ENCODE measurements at places on chromosomes 12 and 14.

- no peak for DNase-seq
These were observed 34.4 kb upstream of the EGLN3 start for GRCh38 chr14:33985242-33985641.

- DNase-seq: no peak
These were observed 320.5 kb downstream of the CACNA1C start for GRCh38 chr12:2373307-2373706.

DNA sequence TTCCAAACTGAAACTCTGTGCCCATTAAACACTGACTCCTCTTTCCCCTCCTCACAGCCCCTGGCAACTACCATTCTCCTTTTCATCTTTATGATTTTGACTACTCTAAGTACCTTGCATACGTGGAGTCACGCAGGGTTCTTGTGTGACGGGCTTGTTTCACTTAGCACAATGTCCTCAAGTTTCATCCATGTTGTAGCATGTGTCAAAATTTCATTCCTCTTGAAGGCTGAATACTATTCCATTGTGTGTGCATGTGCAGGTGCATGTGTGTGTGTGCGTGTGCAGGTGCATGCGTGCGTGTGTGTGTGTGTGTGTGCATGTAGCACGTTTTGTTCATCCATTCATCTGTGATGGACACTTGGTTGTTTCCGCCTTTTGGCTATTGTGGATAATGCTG, 106.1 kb downstream of the ZFP36L1 start:
- no peak for DNase-seq

GRCh38 chr12:18479256-18479655, 217.9 kb downstream of the PIK3C2G start:
- no peak for DNase-seq

- DNase-seq: no peak
These were observed 24.5 kb upstream of the COL2A1 start for GRCh38 chr12:48028541-48029431.

DNA sequence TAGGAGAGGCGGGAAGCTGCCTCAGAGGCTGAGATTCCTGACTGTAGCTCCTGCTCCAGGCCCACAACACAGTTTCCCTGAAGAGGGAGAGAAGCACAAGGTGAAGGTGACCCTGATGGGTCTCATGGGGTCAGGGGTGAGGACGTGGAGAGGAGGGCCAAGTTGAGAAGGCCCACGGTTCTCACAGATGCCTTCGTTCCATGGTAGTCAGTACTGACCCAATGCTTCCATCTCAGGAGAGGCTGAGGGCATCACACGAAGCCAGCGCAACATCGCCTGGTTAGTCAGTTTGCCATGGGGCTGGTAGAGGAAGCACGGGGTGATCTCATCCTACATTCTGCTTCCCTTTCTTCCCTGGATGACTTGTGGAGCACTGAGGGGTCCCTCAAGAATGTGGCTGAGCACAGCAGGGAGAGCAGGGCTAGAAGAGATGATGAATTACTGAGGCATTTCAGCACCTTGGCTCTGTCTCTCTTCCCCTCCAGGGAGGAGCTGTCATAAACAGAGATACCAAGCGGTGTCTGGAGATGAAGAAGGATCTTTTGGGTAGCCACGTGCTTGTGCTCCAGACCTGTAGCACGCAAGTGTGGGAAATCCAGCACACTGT, 51.9 kb downstream of the GALNT8 start:
- DNase-seq: no peak

GRCh38 chr14:64442300-64442988, 22.9 kb upstream of the AKAP5 start:
- no peak for DNase-seq

- no peak for DNase-seq
These were observed 20.3 kb downstream of the KDM2B start for GRCh38 chr12:121560392-121561008.

DNA sequence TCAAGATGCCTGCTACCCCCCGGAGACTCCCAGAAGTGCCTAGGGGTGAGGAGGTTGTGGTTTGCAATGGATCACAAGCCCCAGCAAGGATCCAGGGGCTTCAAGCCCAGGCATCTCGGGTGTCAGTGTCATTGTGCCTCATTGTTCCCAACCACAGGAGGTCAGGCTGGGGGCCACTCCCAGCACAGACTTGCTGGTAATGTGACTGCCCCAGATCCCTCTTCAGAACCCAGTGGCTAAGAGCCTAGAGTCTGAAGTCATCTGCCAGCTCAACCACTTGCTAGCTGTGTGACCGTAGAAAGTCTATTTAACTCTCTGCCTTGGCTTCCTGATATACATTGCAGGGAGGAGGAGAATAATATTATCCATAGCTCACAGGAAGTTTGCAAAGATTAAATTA, 7.7 kb upstream of the ASB2 start:
- no peak for DNase-seq

GRCh38 chr12:108670066-108670631, 36.5 kb upstream of the SELPLG start:
- no peak for DNase-seq

DNA sequence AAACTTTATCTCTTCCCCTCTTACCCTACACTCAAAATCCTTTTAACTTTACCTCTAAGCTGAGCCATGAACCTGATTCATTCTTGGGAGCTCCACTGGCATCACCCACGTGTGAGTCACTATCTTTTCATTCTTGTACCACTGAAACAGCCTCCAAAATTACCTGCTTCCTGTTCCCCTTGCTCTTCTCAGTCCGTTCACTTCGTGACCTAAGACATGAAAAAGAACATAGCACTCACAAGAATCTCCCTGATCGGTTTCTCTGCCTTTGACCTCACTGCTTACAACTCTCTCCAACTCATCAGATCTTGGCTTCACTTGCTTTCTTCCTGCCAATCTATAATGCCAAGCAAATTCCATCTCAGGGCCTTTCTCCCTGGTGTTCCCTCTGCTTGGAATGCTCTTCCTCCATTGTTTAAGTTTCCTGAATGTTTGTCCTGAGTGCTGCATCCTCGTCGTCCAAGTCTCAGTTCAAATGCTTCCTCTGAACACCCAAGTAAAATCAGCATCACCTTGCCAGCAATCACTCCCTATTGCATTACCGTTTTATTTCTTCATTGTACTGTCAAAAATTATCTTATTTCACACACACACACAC, 9.2 kb downstream of the GLIPR1 start:
- no peak for DNase-seq

GRCh38 chr12:24608637-24609285, 340.1 kb downstream of the BCAT1 start:
- DNase-seq: no peak

GRCh38 chr12:92503029-92503931, 199.5 kb upstream of the PLEKHG7 start:
- no peak for DNase-seq

- peak; percentile 55 for DNase-seq
These were observed at the start of gene RIMBP2 for GRCh38 chr12:130715998-130716968. Gene RIMBP2 (minus strand): TSS chr12:130716299. CDS start chr12:130479013, 237,286 bp downstream.

DNA sequence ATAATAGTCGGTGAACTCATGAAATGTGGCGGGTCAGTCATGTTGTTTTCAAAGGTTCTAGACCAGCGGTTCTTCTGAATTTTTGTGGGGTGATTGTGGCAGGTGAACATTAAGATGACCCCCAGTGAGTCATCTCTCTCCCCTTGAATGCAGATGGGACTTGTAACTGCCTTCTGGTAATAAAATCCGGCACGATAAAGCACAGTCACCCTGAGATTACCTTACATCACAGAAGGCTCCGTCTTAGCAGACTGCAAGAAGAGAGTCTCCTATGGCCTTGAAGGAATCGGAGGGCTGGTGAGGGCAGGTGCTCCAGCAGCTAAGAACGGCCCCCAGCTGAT, 189.6 kb downstream of the FOXN3 start:
- no peak for DNase-seq

- no peak for DNase-seq
These were observed 869 bp upstream of the NOVA1 start for GRCh38 chr14:26598672-26599131.

GRCh38 chr12:125907351-125907750, 842.1 kb downstream of the AACS start:
- DNase-seq: no peak

DNA sequence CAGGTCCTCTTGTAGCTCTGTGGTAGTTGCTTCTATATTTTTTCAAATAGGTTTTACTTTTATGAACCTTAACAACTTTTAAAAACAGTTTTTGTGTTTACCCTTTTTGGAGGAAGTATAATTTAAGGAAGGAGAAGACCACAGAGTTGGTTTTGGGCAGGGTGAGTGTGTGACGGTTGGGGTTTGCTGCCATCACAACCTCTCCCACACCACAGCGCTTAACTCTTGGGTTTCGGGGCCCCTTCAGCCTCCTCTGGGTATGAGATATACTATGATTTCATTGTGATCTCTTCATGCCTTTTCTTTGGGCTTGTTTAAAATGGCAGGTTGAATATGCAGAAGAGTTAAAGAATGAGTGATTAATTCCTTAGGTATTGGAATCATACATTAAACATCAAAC, 228.7 kb upstream of the CRY1 start:
- no peak for DNase-seq

GRCh38 chr14:47194055-47194454, 481.4 kb downstream of the MDGA2 start:
- no peak for DNase-seq

- DNase-seq: no peak
These were observed 98.7 kb downstream of the PRMT8 start for GRCh38 chr12:3589745-3590144.

- no peak for DNase-seq
These were observed 77.4 kb downstream of the TMTC1 start for GRCh38 chr12:29706311-29706710.

DNA sequence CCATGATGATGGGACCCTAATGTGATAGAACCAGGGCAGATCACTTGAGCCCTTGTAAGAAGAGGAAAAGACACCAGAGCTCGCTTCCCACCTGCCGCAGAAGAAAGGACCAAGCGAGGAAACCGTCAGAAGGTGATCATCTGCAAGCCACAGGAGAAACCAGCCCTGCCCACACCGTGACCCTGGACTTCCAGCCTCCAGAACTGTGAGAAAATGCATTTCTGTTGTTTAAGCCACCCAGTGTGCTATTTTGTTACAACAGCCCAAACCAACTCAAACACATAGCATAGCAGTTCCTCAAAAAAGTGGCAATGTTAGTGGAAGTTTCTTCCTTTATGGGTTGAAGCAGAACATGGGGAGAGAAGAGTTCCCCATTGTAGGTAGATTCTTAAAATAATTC, 107.9 kb upstream of the BCL2L14 start:
- DNase-seq: no peak

DNA sequence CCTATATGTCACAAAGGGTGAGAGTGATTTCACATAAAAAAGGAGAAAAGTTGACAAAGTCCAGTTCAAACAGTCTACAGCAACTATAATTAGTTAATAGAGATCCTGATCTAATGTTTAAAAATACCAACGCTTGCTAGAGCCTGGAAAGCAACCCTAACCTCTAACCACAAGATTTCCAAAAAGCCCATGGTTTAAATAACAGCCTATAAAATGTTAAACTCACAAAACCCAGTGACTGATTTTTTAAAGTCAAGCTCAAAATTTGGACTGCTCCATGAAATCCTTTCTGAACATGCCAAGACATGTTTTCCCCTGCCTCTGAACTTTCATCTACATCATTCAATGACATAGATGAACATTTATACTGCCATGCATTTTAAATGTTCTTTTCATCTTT, 81.6 kb downstream of the PLEKHG7 start:
- DNase-seq: no peak

DNA sequence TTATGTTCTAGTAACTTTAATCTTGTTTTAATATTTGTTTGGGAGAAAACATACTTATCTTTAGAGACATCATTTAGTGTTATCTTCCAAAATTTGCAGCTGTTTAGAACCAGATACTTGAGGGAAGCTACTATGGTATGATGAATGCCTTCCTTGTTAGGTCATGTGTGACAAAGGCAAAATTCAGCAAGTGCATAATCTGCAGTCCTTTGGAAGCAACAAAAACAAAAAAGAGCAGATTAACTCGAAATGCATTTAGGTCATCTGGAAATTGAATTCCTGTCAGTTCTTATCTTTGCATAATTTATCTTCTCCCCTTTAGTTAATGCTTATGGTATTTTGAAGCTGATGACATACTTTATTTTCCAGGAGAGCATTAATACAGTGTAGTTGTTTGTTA, 3.5 kb downstream of the FBXO34 start:
- no peak for DNase-seq

DNA sequence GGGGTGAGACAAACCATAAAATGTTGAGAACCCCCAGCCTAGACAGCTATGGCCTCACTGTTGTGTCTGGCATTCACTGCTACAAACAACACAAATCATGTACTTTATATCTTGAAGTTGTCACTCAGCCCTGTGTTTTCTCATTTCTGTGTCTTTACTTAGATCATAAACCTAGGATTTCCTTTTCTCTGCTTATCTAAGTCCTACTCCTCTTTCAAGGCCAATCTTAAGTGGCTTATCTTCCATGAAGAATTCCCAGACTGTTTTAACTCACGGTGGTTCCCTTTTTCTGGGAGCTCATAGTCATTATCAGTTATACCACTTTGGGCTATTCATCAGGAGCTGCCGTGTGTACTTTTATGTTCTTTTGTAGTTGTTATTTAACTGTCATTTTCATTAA, 42.1 kb downstream of the FLRT2 start:
- no peak for DNase-seq

DNA sequence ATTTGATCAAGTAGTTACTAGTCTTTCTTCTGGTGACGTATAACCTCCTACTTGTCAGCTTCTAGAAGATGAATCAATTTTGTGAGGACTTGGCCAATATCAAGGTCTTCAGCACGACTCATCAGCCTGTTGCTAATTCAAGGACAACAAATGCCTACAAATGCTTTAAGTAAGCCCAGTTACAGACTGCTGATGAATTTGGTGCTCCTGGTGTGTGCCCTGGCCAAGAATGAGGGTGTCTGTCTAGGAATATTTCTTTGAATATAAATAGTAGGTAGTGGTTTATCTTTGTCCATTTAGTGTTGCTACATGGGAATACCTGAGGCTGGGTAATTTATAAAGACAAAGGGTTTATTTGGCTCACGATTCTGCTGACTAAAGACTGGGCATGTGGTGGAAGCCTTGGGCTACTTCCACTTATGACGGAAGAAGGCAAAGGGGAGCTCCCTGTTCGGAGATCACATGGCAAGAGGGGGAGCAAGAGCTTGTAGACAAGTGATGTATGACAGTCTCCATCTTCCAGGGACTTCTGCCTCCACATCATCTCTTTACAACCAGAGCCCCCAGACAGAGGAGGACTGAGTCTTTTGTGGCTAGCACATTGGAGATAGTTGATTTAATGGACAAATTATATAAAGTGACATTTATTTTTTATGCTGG, 180.2 kb downstream of the CRADD start:
- DNase-seq: no peak

DNA sequence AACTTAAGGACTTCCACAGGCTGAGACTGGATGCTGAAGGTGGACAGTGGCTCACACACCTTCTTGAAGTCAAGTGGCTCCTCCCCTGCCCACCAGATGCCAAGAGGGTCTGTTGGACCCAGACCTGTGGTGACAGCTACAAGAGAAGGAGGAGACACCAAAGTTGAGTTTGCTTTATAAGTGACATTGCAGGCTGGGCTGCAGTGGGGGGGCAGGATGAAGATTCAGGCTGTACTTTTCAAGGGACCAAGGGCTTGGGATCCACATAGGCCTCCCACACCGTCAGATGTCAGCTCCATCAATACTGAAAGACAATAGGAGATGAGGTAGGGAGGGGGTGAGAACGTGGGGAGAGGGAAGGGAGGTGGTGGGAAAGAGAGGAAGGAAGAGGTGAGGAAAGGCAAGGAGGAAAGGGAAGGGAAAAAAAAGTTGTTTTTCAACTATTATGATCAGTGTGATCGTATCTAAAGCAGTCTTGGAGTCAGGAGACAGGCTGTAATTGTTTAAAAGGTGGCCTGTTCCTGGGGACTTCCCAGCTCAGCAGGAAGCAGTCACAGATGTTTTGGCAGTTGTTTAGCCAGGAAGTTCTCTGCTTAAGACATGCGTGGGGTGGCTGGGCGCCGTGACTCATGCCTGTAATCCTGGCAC, 84.1 kb upstream of the RESF1 start:
- no peak for DNase-seq
